ENCODE measurements at places on chromosomes 6 and 20.

- no peak for DNase-seq
Observed at GRCh38 chr6:165833355-165833754, 170.3 kb upstream of the PDE10A start.

DNA sequence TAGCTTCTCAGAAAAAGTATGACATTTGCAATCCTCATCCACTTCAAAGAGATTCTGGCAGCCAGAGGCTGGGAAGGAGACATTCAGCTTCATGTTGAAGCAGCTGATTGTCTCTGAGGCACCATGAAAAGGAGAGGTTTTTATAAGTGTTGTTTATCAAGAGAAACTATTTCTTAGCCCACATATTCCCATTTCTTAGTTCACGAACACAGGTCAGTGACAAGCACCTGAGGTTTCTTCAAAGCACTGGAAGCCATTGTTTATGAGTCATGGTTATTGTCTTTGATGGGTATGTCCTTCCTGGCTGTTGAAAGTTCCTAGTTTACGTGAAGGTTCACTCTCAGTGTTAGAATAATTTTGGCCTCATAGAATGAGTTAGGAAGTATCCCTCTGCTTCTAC lies 3.0 kb upstream of the DDX43 start:
- no peak for DNase-seq

GRCh38 chr6:21949211-21949801 lies 347.5 kb downstream of the PRL start:
- DNase-seq, result no peak

- no peak for DNase-seq
Observed at GRCh38 chr20:50009521-50010454, 27.0 kb downstream of the SNAI1 start.

- DNase-seq, result no peak
Observed at GRCh38 chr20:64065062-64065973, 2.3 kb downstream of the TCEA2 start.

DNA sequence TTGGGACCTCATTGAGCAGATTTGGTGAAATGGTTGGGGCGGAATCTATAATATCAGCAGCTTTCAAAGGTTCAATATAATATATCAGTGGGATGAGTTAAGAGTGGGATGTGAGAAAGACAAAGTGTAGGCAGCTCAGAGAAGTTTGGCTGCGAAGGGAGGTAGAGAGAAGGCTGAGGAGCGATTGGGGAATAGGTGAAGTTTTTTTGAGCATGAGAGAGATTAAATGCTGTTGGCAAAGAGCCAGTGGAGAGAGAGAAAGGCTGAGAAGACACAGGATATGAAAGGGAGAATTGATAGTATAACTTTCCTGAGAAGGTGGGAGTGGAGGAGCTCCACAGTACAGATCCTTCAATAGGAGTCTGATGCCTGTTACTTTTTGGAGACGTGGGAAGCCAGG lies 12.1 kb upstream of the SERINC3 start:
- no peak for DNase-seq

DNA sequence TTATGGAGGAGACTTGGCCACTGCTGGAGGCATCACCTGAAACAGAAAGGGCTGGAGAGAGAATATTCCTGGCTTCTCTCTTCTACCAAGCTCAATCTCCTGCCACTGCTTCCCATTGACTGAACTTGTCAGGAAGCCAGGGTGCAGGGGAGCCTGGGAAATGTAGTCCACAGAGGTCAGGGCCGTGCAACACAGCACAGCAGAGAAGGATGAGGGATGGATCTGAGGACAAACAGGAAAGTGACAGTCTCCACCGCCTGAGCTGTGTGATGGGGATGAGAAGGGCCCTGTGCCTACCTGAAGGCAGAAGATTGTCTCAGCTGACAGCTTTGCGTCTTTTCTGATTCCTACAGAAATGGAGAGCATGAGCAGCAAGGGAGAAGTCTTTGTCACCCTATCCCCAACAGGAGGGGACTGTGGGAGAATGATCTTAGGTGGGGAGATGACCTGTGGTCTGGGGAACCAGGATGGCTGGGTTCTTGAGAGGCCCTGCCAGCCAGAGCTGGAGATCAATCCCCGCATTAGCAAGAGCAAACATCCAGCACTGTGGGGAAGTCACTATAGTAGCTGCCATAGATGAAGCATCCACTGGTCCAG lies 114.2 kb downstream of the SNX5 start:
- DNase-seq, result no peak

GRCh38 chr6:18260448-18261106 lies 3.8 kb downstream of the DEK start:
- no peak for DNase-seq

DNA sequence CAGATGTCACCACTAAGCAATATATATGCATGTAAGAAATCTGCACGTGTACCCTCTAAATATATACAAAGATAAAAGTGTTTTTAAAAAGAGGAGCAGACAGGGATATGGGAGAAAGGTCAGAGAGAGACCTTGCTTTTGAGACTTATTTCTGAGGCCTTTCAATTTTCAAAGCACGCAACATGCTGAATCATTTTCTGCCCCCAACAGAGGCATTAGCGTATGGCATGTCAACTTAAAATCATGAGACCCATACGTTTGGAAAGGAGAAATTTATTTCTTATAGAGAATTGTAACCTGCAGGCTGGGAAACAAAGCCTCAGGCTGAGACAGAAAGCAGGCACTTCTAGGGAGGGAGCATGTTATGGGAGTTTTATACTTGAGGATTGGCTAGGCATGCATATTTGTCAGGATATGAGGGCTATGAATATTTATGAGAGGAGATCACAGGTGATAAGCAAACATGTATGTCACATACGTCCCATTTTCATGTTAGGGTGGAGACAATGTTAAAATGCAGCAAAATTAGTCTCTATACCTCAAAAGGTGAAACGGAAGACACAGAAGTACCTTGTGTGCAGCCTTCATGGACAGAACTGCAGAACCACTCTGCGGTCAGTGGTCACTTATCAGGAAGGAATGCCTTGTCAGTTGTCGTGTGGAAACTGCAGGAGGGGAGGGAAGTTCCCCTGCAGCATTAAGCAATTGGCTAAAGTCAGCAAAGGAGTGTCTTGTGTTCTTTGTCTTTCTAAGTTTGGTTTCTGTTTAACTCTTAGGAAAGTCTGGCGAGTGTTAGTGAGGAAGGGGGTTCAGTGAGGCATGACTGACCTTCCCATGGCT lies 6.3 kb upstream of the GABRR2 start:
- no peak for DNase-seq

DNA sequence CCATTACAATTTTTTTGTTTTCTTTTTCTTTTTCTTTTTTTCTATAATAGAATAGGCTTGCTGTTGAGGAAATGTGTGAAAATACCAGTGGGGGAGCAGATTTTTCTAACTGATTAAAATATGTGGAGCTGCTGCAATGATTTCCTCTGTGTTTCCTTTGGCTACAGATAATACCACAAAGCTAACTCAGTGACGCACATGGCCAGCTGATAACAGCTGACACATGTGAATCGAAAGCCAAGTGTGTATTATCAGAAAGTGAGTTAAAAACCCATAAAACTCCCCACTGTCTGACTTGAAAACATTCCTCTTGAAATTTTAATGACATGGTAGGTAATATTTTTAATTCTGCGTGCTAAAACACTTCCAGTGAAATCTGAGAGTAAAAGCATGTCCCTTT lies 70.8 kb upstream of the AHI1 start:
- DNase-seq, result no peak

GRCh38 chr6:52536424-52536916 lies 40.4 kb downstream of the TRAM2 start:
- DNase-seq, result no peak

- DNase-seq, result peak; percentile 32
Observed at GRCh38 chr6:170429450-170429849, 122.9 kb downstream of the FAM120B start.

DNA sequence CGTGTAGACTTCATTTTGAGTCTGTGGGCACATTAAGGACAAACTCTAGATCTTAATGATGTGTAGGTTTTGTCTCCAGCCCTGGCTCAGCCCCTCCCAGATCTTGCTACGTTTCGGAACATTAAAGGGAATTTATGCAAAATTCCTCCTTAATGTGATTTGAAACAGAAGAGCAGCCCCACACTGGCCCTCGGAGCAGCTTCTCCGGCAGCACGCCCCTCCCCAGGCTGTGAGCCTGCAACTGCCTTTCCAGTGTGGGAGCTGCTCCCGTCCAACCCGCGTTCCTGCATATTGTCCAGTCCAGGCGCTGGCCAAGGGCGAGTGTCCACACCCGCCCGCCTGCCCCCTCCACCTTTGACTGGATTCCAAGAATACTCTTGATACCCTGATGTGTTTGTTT lies 257.2 kb downstream of the TAF4 start:
- no peak for DNase-seq

- DNase-seq, result no peak
Observed at GRCh38 chr6:30912746-30913520, 1.1 kb upstream of the VARS2 start.

Data from osteocyte (in vitro differentiated cells).